ENCODE measurements at places on chromosomes 11 and 22. TPM values are rescaled to one million over a fixed set of nuclear protein-coding genes. Genes with fewer than 3 reads are reported as not detected.

FAM111B gene
- total RNA-seq, result 2.4 TPM

DUSP8 gene
- 5.2 TPM for total RNA-seq

OR51B5 gene
- total RNA-seq, result 2.0 TPM

DNA sequence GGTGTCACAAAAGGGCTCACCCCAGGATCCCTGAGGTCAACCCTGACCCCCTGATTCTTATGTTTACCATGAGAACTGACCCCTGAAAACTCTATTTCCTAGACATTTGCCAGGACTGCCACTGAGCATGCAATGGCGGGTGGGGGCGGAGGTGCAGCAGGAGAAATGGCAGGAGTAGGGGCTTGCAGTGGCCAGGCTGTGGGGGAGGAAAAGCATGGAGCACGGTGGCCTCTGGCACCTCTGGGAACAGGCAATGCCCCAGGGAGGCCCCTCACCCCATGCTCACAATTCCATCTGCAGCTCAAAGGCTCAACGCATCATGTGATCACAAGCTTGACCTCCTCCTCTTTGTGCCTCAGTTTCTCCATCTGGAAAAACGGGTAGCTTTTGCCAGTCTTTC lies 46.5 kb upstream of the FGF3 start:
- no peaks in the 10 kb centered on the region for H3K27me3 ChIP-seq
- H3K4me1 ChIP-seq, result no peaks in the 10 kb centered on the region
- no peak for DNase-seq
- no peak overlapping the region for H3K27ac ChIP-seq
- no peak overlapping the region for H3K4me3 ChIP-seq

GRCh38 chr22:21780259-21780658 lies 44.7 kb upstream of the YPEL1 start:
- H3K4me1 ChIP-seq, result no peaks in the 10 kb centered on the region
- peaks cover 54% of the 10 kb centered on the region for H3K36me3 ChIP-seq
- no peak for DNase-seq
- no peak overlapping the region for H3K4me3 ChIP-seq

DNA sequence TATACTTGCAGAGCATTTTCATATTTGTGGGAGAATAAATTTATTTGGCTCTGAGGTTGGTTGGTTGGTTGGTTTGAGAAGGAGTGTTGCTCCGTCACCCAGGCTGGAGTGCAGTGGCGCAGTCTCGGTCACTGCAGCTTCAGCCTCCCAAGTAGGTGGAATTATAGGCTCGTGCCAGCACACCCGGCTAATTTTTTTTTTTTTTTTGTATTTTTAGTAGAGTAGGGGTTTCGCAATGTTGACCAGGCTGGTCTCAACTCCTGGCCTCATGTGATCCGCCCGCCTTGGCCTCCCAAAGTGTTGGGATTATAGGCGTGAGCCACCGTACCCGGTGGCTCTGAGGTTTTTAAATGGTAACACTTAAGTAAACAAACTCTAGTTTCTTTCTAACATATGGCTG lies 161.1 kb downstream of the TEAD1 start:
- DNase-seq, result no peak
- no peaks in the 10 kb centered on the region for H3K36me3 ChIP-seq
- peaks cover 4% of the 10 kb centered on the region for H3K4me1 ChIP-seq
- H3K27me3 ChIP-seq, result no peaks in the 10 kb centered on the region
- H3K27ac ChIP-seq, result no peak overlapping the region
- no peak overlapping the region for H3K4me3 ChIP-seq

DNA sequence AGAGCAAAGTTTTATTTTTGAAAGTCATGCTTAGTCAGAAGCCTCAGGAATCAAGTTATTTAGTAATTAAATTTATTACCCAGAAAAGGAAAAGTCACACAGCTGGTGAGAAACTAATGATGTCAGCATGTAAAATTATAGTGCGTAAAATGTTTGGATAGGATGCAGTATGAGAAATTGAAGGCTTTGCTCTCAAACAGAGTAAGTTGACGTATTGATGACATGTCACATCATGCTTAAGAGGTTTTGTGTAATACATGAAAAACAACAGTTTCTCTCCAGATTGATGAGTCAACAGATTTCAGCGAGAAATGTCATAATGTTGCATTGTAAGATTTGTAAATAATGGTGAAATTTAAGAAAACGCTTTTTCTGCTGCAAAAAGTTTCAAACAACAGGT lies 769.8 kb downstream of the METTL15 start:
- H3K4me3 ChIP-seq, result no peak overlapping the region
- H3K27ac ChIP-seq, result no peak overlapping the region
- H3K4me1 ChIP-seq, result no peaks in the 10 kb centered on the region
- H3K27me3 ChIP-seq, result no peaks in the 10 kb centered on the region
- no peaks in the 10 kb centered on the region for H3K36me3 ChIP-seq
- DNase-seq, result no peak

GRCh38 chr22:45720839-45721378 lies 49.3 kb downstream of the ATXN10 start:
- DNase-seq, result no peak
- no peaks in the 10 kb centered on the region for H3K27me3 ChIP-seq
- no peak overlapping the region for H3K27ac ChIP-seq
- H3K4me1 ChIP-seq, result no peaks in the 10 kb centered on the region

DNA sequence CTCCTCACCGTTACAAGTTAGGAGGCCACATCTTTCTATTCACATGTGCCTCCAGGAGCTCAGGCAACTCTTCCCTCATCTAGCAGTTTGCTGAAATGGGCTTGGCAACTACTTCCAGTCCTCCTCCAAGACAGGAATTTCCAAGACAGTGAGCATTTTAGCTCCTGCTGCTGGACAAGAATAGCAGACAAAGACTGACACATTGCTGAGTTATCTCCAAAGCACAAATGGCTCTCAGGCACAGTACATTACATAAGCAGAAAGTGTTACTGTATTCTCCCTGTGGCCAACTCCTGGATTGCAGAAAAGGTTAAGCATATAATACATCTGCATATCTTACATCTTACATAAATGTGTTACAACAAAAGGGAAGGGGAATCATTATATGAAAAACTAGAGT lies 83.2 kb upstream of the POU2AF2 start:
- no peaks in the 10 kb centered on the region for H3K4me1 ChIP-seq
- no peaks in the 10 kb centered on the region for H3K27me3 ChIP-seq
- no peak overlapping the region for H3K4me3 ChIP-seq
- H3K27ac ChIP-seq, result no peak overlapping the region
- no peak for DNase-seq

GRCh38 chr11:1290052-1291040 lies 19.1 kb downstream of the TOLLIP start:
- H3K27me3 ChIP-seq, result no peaks in the 10 kb centered on the region
- H3K4me1 ChIP-seq, result peaks cover 6% of the 10 kb centered on the region
- peaks cover 19% of the 10 kb centered on the region for H3K36me3 ChIP-seq
- H3K4me3 ChIP-seq, result no peak overlapping the region
- no peak for DNase-seq

- no peak for DNase-seq
- H3K4me1 ChIP-seq, result peaks cover 12% of the 10 kb centered on the region
- no peak overlapping the region for H3K27ac ChIP-seq
- H3K27me3 ChIP-seq, result no peaks in the 10 kb centered on the region
Observed at GRCh38 chr11:9901943-9902342, 238.1 kb downstream of the SWAP70 start.

GRCh38 chr11:80188076-80188627 lies 747.3 kb upstream of the TENM4 start:
- no peaks in the 10 kb centered on the region for H3K36me3 ChIP-seq
- H3K27me3 ChIP-seq, result no peaks in the 10 kb centered on the region
- no peak for DNase-seq
- no peak overlapping the region for H3K4me3 ChIP-seq

DNA sequence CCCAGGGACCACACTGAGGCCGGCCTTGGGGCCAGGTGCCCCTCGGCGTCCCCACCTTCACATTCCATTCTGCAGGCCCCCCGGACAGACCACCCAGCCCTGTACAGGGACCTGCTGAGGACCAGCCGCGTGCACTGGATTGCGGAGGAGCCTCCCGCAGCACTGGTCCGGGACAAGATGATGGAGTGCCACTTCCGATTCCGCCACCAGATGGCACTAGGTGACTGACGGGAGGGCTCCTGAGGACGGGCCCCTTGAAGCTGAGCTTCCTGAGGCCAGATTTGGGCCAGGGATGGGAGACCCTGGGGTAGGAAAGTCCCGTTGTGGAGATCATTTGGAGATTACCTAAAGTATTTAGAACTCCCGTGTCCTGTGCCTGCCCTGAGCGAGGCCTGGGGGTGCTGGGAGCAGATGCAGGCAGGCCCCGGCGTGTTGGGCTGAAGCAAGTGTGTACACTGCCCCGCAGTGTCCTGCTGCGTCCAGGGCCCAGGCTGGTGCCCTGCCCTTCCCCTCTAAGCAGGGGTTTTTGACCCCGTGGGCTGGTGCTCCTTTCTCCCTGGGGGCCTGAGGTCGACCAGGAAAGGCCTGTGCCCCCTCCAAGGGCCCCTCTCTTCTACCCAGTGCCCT lies 20.0 kb downstream of the TRMU start:
- peak; percentile 56 for DNase-seq
- no peaks in the 10 kb centered on the region for H3K27me3 ChIP-seq
- no peak overlapping the region for H3K4me3 ChIP-seq
- no peaks in the 10 kb centered on the region for H3K4me1 ChIP-seq
- no peak overlapping the region for H3K27ac ChIP-seq

DNA sequence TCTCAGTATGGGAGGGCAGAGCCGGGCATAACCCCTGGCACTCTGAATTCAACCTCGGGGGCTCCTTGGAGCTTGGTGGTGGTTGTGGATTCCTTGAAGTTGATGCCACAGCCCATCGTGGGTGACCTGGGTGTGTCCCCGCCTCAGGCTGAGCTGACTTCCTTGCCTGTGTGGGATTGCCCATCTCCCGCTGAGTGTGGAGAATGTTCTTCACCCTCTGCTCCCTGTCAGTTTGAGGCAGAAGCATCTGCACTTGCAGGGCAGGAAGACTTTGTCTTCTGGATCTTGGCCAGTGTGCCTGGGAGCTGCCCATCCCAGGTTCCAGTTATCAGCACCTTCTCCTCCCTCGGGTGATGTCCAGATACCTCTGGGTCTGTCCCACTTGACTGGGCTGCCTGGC lies 25.3 kb downstream of the CD82 start:
- H3K27me3 ChIP-seq, result no peaks in the 10 kb centered on the region
- H3K4me3 ChIP-seq, result no peak overlapping the region
- DNase-seq, result no peak

DNA sequence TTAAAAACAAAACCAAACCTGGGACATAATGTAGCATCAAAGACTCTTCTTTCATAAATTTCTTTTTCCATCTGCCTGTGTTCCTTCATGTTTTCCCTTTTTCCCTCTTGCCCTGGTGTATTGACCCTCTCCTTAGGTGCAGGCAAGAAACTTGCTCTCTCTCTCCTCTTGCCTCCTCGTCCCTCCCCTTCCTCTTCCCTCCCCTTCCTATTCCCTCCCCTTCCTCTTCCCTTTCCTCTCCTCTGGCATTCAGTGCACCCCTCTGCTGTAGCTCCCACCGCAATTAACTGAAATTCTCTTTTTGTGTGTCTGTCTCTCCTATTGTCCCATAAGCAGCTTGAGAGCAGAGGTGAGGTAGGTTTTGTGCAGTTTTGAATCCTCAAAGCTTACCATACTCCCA lies 49.9 kb downstream of the CSF2RB start:
- no peaks in the 10 kb centered on the region for H3K4me1 ChIP-seq
- DNase-seq, result no peak
- no peak overlapping the region for H3K27ac ChIP-seq
- H3K36me3 ChIP-seq, result no peaks in the 10 kb centered on the region

GRCh38 chr11:59141673-59142460 lies 789 bp upstream of the FAM111A start:
- H3K27ac ChIP-seq, result peak overlapping the region; percentile 97
- no peak for DNase-seq
- H3K4me1 ChIP-seq, result peaks cover 40% of the 10 kb centered on the region

DNA sequence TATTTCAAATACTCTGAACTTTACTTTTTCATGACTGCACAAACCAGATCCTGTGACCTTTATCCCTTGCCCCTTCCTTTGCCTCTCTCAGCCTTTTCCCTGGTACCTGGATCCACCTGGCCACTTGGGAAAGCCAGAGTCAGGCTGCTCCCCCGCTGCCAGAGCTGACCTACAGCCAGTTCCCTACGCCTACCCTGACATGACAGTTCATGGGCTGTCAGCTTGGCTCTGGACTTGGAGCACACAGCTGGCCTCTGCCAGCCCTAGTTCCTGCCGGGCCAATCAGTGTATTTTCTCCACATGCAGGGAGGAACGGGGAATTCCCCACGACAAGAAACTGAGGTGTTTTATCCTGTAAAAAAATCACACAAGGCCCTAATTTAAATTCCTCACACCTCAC lies 382.6 kb downstream of the INSC start:
- no peaks in the 10 kb centered on the region for H3K36me3 ChIP-seq
- H3K27me3 ChIP-seq, result no peaks in the 10 kb centered on the region
- no peaks in the 10 kb centered on the region for H3K4me1 ChIP-seq
- H3K4me3 ChIP-seq, result no peak overlapping the region

- no peak overlapping the region for H3K4me3 ChIP-seq
- H3K27me3 ChIP-seq, result no peaks in the 10 kb centered on the region
- H3K36me3 ChIP-seq, result no peaks in the 10 kb centered on the region
- DNase-seq, result no peak
- no peak overlapping the region for H3K27ac ChIP-seq
- H3K4me1 ChIP-seq, result no peaks in the 10 kb centered on the region
Observed at GRCh38 chr22:26194877-26195276, 25.6 kb downstream of the SEZ6L start.

GRCh38 chr22:32558681-32559355 lies 84.2 kb downstream of the FBXO7 start:
- H3K4me1 ChIP-seq, result peaks cover 25% of the 10 kb centered on the region
- peak overlapping the region; percentile 73 for H3K27ac ChIP-seq
- no peak overlapping the region for H3K4me3 ChIP-seq
- no peaks in the 10 kb centered on the region for H3K36me3 ChIP-seq

GRCh38 chr11:72002841-72003775 lies 4.4 kb downstream of the IL18BP start:
- H3K4me1 ChIP-seq, result peaks cover 26% of the 10 kb centered on the region
- H3K4me3 ChIP-seq, result no peak overlapping the region
- peak; percentile 30 for DNase-seq

GRCh38 chr11:100672498-100673033 lies 14.5 kb upstream of the ARHGAP42 start:
- H3K4me1 ChIP-seq, result no peaks in the 10 kb centered on the region
- no peak for DNase-seq
- no peak overlapping the region for H3K4me3 ChIP-seq
- H3K27ac ChIP-seq, result no peak overlapping the region
- H3K36me3 ChIP-seq, result no peaks in the 10 kb centered on the region
- H3K27me3 ChIP-seq, result no peaks in the 10 kb centered on the region

DNA sequence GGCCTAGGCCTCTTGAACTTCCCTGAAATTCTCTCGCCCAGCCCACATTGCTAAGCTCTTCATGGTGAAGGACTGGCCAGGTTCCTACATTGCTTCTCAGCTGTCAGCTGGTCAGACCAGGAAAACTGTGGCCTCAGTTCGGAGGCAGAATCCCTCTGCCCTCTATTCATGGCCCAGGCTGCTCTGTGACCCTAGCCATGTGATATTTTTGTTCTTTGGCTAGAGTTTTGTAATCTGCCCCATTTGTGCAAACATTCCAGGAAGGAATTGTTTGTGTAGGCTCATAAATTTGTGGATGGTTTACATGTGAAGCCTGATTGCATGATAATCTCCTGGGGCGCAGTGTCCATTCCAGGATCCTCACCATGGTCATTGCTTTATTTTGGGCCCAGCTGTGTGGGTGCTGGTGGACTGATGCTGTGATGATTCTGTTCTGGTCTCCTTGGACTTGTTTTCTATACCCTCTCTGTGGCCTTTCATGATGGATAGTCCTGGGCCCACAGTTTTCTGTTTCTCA lies 149.1 kb upstream of the E2F8 start:
- H3K36me3 ChIP-seq, result no peaks in the 10 kb centered on the region
- no peak overlapping the region for H3K27ac ChIP-seq
- H3K27me3 ChIP-seq, result no peaks in the 10 kb centered on the region
- peak; percentile 35 for DNase-seq

Data from upper lobe of left lung (tissue), 6 donors.